DMS53 (cell line): ENCODE measurements at places on chromosomes 13 and 19.
A peak's percentile ranks its signal among the peaks of the same experiment; 100 is the strongest.

- DNase-seq, result peak; percentile 42
Measured at GRCh38 chr19:58511353-58512208, at the start of gene SLC27A5. Gene SLC27A5 (minus strand): TSS chr19:58511992. CDS start chr19:58511955, 37 bp downstream.

DNA sequence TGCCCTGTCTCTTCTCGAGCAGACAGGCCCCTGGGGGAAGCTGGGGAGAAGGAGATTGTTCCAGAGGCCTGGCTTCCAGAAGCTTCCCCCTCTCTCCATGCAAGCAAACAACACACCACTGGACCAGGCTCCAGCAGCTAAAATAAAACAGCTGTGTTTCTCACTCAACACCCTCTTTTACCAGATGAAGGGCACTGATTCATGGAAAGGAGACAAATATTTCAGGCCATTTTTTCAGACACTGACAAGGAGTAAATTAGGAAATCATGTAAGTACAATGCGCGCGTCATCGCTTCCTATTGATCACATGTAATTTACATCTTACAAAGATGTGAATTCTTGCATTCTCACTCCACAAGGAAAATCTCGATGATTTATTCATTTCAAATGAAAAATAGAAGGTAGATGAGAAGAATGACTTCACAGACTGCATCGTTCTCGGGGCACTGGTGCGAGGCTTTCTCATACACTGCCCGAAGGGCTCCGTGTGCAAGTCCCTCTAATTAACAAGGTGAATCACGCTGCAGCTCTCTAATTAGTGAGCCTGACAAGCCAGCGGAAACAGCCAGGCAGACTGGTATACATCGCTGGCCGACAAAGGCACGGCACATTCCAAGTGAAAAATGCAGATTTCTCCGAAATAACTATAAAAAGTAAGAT, 153.6 kb downstream of the KCTD15 start:
- no peak for DNase-seq

GRCh38 chr13:108919036-108919907, 289.9 kb downstream of the MYO16 start:
- DNase-seq, result peak; percentile 49

DNA sequence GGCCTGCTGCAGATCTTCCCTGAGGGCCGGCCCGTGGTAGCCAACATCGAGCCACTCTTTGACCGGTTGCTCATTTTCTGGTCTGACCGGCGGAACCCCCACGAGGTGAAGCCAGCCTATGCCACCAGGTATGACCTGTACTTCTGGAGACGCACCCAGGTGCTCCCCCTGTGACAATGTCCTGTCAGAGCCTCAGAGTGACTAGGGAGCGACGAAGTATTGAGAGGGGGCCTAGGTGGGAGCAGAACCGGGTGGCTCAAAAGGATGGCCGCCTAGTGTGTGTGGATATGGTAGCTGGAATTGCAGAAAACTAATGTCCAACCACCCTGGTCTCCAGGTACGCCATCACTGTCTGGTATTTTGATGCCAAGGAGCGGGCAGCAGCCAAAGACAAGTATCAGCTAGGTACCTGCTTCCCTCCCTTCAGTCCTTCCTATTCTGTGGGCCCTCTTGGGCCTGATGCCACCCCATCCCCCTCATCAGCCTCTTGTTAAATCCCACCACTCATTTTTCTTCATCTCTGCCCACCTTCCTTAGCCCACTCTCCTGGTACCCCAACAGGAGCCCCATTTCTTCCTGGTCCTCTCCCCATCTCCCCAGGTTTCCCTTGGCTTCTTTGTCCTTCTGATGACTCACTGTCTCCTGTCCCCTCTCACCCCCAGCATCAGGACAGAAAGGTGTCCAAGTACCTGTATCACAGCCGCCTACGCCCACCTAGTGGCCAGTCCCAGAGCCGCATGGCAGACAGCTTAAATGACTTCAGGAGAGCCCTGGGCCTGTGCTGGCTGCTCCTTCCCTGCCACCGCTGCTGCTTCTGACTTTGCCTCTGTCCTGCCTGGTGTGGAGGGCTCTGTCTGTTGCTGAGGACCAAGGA, 8.4 kb downstream of the EGLN2 start:
- peak; percentile 88 for DNase-seq
